ENCODE measurements at places on chromosomes 3 and 15.

- DNase-seq: no peak
These were observed 22.1 kb downstream of the GABRR3 start for GRCh38 chr3:98012979-98013378.

DNA sequence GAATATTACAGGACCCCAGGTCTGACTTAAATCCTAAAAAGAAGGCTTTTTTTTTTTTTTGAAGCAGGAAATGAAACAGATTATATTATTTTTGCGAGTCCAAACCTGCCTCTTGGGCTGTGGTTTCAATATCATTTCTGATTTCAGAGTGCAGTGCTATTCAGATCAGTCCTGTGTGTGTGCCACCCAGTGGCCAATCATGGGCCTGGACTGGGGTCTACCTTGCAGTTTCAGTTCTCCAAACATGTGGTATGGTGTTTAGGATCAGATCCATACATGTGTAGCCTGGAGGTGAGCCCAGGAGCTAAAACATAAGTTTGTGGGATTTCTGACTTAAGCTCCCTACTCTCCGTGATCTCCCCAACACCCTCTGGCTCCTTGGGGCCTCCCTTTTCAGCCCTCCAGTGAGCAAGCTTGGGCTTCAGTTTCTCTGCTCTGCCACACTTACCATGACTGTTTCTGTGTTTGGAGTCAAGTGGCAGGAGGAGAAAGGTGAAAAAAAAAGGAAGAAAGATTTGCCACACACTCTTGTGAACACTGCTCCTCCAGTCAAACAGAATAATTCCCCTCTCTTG lies 12.1 kb upstream of the THSD4 start:
- peak; percentile 31 for DNase-seq

DNA sequence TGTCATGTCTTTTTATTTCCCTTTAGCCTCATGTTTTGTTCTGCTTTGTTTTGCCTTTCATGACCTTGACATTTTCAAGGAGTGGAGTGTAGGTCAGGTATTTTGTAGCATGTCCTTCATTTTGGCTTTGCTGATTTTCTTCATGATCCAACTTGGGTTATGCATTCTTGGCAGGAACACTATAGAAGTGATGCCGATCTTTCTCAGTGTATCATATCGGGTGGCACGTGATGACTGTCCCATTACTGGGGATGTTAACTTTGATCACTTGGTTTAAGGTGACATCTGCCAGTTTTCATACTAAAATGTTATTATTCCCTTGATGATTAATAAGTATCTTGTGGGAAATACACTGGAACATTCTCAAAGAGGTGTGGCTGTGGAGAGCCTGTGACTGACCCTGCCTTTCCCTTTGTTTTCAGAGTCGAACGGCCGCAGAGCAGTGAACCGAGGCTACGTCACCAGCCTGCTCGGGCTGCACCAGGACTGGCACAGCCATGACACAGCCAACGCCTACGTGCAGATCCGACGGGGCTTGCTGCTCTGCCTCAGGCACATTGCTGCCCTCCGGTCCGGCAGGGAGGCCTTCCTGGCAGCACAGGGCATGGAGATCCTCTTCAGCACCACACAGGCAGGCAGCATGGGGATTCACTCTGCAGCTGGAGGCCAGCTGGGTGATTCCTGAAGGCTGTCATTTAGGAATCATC lies 167.7 kb downstream of the AGBL1 start:
- DNase-seq: no peak

GRCh38 chr15:61195116-61196002 lies 33.7 kb downstream of the RORA start:
- DNase-seq: no peak

GRCh38 chr3:29751647-29752314 lies 470.9 kb downstream of the RBMS3 start:
- no peak for DNase-seq

Data from NCI-H524 (cell line).